ENCODE measurements at places on chromosomes 7 and 10.

- DNase-seq: no peak
Observed at GRCh38 chr7:119957335-119957734, 315.6 kb upstream of the KCND2 start.

- no peak for DNase-seq
Observed at GRCh38 chr10:62063795-62064472, 162.4 kb downstream of the ARID5B start.

DNA sequence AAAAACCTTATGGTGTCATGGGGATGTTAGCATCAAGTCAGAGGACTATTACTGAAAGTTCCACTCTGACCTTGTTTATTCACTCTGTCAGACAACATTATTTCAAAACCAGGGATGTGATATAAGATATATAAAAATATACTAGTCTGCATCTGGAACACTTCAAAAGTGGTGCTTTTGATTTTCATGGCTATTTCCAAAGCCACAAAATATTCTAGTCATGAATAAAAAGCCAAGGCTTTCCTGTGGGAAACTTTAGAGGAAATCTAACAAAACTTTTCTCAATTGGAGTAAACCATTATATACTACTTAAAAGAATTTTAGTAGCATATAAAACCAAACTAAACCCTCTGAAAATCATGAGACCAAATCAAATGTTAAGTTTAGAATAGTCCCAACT, 205.2 kb downstream of the TMEM26 start:
- DNase-seq: no peak

DNA sequence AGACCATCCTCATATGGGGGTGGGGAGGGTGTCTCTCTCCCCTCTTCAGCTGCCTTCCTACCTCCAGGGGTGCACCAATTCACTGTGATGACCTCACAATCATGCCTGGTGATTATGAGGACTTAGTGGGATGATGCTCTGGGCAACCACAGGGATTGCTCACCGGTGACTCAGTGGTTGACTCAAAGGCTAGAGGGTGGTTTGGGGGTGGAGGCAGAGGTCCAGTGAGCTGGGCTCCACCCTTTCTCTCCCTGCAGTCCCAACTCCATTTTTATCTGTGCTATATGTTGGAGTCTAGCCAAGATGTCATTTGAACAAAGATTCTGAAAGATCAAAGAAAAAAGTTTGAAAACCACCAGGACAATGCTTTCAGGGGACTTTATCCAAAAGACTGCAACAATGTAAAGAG, 286.9 kb downstream of the KCNMA1 start:
- no peak for DNase-seq

- DNase-seq: no peak
Observed at GRCh38 chr7:69301253-69301652, 297.0 kb upstream of the AUTS2 start.

- no peak for DNase-seq
Observed at GRCh38 chr10:60677531-60678129, 100.6 kb upstream of the CDK1 start.

GRCh38 chr10:70982443-70982842, 94.1 kb upstream of the PCBD1 start:
- DNase-seq: no peak

GRCh38 chr7:73354196-73354595, 26.2 kb downstream of the FKBP6 start:
- no peak for DNase-seq

DNA sequence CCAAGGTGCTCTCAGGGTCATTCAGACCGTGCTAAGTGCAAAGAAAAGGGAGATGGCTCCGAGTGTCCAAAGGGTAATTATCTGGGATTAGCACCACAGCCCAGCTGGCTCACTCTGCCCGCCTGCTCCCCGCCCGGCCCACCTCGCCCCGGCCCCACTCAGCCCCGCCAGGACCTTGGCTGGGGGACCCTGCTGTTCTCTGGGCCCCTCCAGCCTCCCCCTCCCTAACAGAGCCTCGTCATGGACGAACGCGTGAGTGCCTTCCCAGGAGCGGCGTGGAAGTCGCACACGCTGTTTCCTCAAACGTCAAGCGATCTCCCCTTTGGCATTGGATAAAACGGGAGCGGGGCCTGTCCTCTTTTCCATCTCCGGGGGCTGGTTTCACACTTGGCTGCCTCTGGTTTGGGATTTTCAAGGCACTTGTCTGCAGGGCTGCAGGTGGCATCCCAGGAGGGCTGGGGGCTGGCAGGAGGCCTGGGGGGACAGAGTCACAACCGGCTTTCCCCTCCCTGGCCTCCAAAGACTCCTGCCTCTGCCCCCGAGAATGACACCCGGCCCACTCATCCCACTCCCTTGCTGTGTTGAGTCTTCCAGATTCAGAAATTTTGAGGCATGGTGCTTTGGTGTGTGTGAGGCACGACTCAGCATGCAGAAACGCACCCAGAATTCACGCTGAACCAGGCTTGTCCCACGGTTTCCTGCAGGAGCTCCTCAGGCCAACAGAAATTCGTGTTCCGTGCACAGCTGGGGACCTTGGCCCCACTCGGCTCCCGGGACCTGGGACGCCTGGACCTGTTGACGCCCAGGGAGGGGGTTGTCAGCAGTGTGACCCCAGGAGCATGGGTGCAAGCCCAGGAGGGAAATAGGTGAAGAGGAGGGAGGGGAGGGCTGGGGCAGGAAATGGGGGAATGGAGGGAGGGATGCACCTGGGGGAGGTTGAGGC, 110.0 kb downstream of the PDGFA start:
- no peak for DNase-seq

All from stimulated activated CD4-positive, alpha-beta T cell treated with anti-CD3 and anti-CD28 coated beads, TNF-alpha, amount 100 ng/mL, for 4 hours (primary cell).